T-helper 1 cell treated with Interleukin-12 subunit alpha and Interleukin-12 subunit beta and Interleukin-4 antibody, amounts not matched to agents 30 ng/mL and 1 ng/mL, for 36 hours (primary cell): ENCODE measurements at places on chromosomes 1 and 21. TPM values are rescaled to one million over a fixed set of nuclear protein-coding genes. Genes with fewer than 3 reads are reported as not detected.

HSD3B2 gene
- total RNA-seq: not detected in 2 replicates

MRPS15 gene
- 82.2 and 83.0 TPM in 2 replicates for total RNA-seq

KCNJ9 gene
- not detected in 2 replicates for total RNA-seq

CFAP57 gene
- 0.07 and 0.20 TPM in 2 replicates for total RNA-seq

RXFP4 gene
- total RNA-seq: not detected in 2 replicates

NBPF20 gene
- 1.4 and 1.5 TPM in 2 replicates for total RNA-seq

FAM72D gene
- total RNA-seq: 4.4 and 5.1 TPM in 2 replicates
